ENCODE measurements at places on chromosomes 3 and 15. TPM values are rescaled to one million over a fixed set of nuclear protein-coding genes. Genes with fewer than 3 reads are reported as not detected.

BRK1 gene
- 100 TPM for total RNA-seq

DNA sequence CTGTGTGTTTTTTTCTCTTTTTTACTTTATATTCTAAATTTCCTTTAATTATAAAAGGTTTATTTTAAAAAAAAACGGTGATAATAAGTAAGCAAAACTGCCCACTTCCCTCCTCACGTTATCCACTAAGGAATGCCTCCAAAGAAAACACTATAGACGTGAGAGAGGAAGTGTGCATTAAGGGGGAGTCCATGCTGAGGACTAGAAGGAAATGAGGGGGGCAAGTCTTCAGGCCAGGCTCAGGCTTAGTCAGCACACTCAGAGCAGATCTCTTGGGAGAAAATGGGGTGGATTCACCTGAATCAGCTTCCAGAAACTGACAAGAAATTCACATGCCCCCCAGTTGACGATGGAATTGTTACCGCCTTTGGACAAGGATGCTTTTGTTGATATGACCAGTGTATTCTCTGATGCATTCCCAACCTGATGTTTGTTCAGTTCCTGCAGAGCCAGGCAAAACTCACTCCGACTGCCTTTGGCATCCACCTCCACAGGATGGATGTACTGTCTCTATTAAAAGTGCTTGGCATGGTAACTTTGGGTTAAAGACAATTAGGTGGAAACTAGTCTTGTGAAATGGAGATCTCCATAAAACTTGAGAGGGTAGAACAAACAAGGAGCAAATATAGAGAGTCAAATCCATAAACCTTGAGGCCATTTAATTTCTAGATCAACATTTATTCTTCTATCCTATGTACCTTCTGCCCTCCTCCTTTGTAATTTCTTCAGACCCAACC is 167.8 kb downstream of the MYRIP start:
- no peak for DNase-seq

- no peak for DNase-seq
Measured at GRCh38 chr3:166634091-166634746, 745.9 kb downstream of the ZBBX start.

- no peak for DNase-seq
Measured at GRCh38 chr15:89123181-89123525, 34.9 kb downstream of the ABHD2 start.

DNA sequence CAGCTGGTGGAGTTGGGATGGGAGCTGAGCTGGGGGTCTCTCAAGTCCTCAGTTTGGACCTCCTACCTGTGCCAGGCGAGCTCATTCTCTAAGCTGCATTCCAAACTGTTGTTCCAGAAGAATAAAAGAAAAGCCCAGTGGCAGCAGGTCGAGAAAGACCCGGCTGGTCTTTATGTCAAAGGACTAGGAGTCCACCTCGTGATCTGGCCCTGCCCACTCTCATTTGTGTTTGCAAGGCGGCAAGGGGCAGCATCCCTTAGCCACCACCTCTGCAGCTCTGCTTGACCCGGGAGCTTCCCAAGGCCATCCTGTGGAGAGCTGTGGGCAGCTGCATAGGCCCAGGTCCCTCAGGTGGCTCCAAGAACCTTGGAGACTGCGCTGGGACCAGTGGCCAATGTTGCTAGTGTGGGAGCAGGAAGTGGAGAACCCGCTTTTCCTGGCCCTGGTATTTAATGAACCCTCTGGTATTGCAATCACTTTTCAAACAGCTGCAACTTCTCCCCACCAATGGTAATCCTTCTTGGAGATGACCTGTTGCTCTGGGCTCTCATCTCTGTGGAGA is 30.9 kb downstream of the KY start:
- DNase-seq = no peak

DNA sequence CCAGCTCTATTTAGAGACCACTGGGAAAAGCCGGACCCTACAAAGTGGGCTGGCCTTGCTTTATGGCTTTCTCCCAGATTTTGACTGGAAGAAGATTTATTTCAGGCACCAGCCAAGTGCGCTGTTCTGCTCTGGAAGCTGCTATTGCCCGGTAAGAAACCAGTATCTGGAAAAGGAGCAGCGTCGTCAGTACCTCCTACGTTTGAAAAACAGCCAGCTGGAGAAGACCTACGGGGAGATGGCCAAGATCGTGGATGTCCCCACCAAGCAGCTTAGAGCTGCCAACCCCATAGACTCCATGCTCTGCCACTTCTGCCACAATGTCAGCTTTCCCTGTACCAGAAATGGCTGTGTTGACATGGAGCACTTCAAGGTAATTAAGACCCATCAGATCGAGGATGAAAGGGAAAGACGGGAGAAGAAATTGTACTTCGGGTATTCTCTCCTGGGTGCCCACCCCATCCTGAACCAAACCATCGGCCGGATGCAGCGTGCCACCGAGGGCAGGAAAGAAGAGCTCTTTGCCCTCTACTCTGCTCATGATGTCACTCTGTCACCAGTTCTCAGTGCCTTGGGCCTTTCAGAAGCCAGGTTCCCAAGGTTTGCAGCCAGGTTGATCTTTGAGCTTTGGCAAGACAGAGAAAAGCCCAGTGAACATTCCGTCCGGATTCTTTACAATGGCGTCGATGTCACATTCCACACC is 60.9 kb downstream of the PXYLP1 start:
- DNase-seq = no peak

GRCh38 chr3:148955544-148956346 is 35.6 kb upstream of the GYG1 start:
- DNase-seq = no peak

GRCh38 chr3:78066287-78066686 is 1026.4 kb downstream of the ROBO2 start:
- DNase-seq = no peak

GRCh38 chr3:172546105-172546504 is 22.9 kb upstream of the TNFSF10 start:
- DNase-seq = no peak
